ENCODE measurements at places on chromosomes 5 and 9.

- no peak for DNase-seq
Observed at GRCh38 chr5:67308988-67309688, 112.5 kb upstream of the CD180 start.

- DNase-seq, result no peak
Observed at GRCh38 chr9:116639251-116639741, 47.8 kb upstream of the TRIM32 start.

DNA sequence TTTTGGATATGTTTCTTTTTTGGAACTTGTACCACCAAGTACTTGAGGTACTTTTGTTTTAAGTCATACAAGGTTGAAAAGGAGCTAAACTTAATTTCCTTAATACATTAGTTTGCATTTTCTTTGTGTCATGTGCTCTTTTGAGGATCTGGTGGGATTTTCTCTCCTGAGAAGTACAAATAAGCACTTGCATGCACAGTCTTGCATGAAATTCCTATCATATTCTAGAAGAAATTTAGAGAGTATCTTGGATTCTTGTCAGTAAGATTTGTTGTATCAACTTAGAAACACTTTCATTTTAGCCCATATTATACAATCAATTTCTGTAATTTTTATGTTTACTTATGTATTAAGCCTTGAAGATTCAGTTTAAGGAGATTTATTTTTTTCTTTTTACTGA, 64.9 kb downstream of the CCNH start:
- DNase-seq, result no peak

DNA sequence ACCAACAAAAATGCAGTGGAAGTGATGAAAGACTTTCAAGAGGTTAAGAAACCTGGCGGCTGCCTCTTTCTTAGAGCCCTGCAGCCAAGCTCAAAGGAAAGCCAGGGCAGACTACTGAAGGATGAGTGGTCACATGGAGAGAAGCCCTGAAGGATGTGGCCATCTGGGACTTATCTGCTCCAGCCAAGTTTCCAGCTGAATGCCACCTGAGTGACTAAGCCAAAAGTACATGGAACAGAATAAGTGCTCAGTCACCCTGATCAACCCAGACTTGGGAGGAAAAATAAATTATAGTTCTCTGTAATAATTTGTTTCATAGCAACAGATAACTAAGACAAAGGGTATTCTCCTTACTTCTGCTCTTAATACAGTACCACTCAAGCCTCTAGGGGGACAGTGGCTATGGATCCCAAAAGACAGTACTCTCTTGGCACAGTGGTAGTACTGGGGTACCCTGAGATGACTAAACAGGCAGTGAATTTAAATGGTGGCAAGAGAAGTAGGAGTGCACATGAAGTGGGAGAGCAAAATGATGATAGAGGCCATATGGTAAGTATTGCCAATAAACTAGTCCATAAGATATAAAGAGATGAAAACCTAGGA, 182.3 kb downstream of the ELAVL2 start:
- no peak for DNase-seq

DNA sequence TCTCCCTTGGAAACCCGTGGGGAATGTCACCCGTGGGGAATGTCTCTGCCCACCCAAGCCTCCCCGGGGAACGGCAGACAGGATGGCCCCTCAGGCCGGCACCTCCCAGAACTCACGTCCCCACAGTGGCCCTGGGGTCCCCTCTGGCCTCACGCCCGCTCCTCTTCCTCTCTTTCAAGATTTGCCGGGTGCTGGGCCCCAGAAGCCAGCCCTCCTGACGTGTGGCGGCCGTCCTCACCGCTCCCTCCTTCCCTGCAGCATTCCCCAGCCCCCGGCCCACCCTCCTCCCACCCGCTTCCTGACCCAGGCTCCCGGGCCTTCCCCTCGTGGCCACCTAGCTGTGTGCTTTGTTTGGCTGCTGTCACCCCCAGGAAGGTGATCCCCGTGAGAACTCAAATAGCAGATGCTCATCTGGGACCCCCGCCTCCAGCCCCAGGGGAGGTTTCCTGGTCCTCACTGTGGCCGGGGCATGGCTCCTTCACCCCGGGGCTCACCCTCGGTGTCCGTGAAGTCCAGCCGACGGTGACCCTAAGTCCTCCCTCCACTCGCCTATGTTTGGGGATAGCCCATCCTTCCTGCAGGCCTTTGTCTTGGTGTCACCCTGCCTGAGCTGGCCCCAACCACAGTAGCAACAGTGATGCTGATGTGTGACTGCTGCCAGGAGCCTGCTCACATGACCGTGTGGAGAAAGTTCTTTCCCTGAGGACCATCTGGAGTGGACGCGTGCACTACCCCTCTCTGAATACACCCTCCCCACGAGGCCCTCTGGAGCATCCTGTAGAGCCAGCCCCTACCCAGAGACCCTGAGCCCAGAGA, 163.3 kb upstream of the IER5L start:
- DNase-seq, result no peak

DNA sequence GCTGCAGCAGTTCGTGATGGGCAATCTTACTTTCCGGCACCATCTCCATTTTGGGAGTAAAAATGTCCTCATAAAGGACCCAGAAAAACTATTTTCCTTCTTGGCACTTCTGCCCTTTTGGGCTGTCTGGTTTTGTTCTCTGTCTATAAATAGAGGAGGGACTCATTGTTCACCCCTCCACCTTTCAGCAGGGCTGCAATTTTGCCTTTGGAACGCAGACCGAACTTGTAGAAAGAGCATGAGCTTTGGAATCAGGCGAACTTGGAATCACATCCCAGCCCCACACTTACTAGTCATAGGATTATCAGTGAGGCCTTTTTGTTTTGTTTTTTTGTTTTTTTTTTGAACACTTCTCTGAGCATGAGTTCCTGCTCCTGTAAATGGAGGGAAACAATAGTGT, 178.1 kb upstream of the IL12B start:
- DNase-seq, result no peak

DNA sequence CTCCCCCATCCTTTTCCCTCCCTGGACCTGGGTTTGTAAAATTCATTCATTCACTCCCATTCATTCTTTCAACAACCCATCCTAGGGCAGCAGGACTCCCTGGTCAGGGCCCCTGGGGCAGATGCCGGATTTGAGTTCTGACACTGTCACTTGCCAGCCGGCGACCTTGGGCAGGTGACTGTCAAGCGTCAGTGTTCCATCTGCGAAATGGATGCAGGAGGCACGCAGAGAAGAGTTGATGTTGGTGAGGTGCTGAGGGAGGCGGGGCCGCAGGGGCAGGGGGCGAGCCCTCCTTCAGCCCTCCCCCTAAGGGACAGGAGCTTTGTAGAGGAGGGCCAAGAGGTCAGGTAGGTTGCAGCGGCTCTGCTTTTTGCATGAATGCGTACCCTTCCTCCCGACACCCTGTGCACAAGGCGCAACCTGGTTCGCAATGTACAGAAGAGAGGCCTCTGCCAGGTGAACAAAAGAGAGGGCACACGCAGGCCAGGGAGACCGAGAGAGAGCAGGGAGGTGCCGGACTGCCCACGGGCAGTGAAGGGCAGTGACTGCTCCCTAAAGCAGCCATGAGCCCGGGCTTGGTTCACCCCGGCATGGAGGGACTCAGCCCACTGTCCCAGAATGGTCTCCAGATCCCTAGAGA, 128.1 kb downstream of the BARX1 start:
- no peak for DNase-seq

GRCh38 chr9:88920645-88921044, 70.6 kb upstream of the S1PR3 start:
- DNase-seq, result no peak
